Stimulated activated CD4-positive, alpha-beta T cell treated with anti-CD3 and anti-CD28 coated beads, Interleukin-12 subunit alpha, Interleukin-12 subunit beta, amount 100 ng/mL, for 4 hours (primary cell): ENCODE measurements at places on chromosomes 2 and 18.

- DNase-seq = no peak
Measured at GRCh38 chr2:75284345-75284744, 85.0 kb upstream of the TACR1 start.

- no peak for DNase-seq
Measured at GRCh38 chr2:235433860-235434259, 60.0 kb upstream of the AGAP1 start.

DNA sequence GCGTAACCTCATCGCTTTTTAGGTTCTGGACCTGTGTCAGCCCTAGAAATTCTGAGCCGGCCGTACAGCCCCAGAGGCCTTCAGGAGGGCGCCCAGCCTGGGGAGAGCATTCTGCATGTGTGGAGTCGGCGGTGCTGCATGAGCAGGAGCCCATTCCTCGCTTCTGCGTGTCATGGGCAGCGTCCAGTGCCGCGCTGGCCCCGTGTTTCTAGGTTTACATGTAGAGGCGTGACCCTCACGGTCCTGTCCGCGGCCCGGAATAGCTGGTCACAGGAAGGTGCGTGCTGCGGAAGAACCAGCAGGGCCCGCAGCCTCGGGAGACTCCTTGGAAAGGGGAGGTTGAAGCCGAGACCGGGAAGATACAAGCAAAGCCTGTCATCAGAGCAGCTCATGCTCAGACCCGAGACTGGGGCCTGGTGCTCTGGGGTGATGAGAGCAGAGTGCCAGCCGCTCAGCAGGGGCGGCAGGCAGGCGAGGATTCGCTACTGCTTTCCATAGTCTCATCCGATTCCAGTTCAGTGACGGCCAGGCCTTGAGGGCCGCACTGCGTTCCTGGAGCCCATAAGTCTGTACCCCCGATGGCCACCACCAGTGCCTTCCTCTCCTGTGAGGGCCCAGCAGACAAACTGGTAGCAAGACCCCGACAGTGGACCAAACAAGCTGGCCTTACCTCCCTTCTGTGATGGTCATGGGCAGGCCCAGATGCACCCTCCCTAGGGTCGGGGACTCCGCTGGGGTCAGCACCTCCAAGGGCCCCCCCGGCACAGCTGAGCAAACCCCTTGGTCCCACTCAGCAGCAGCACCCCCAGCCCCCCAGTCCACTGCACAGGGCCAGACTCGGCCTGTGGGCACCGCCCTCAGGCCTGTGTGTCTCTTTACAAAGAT is 15.6 kb upstream of the NFATC1 start:
- DNase-seq = no peak

DNA sequence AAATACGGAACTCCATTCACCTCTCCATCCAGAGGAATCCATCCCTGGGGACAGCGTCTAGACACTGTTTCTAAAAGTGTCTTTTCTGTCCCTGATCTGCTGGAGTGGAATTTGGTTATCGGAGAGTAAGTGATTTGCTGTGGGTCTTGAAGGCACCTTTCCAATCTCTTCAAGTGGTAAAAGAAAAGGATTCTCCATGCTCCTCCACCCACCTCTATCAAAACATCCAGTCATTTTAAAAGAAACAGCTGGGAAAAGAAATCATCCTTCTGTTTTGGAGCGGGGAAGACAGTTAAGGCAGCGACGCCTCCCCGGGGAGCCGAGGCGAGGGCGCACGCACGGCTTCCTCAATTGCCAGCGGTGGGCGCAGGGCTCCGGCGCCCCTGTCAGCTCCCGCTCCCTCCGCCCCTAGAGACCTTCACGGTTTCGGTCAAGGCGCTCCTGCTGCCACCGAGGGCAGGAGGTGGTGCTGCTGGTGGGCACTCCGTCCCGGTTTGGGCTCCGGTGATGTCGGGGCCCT is 547 bp downstream of the SLC35F5 start:
- DNase-seq = peak; percentile 36

- no peak for DNase-seq
Measured at GRCh38 chr2:206305523-206306245, 31.2 kb downstream of the ZDBF2 start.

DNA sequence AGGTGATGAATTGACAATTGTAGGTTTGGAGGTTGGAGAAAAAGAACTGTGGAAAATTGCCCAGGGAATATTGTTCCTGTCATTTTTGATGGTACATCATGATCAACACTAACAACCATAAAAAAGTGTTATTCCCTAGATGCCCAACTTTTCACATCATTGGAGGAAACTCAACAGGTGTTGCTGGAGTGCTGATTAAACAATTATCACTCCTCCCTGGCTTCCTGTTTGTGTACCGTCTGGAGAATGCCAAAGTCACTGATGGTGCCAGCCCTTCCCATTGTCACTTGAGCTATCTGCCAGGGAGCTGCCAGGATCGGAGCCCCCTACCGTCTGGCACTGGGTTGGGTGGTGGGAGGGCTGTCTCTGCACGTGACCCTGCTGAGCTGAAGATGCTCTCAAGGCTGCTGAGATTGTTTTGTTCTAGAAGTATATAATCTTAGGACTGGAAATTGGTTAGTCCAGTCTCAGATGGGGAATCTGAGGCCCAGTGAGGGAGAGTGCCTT is 156.9 kb downstream of the PRKCE start:
- no peak for DNase-seq

GRCh38 chr18:27062802-27063201 is 122.3 kb downstream of the CHST9 start:
- no peak for DNase-seq

- DNase-seq = no peak
Measured at GRCh38 chr2:204871231-204871953, 326.1 kb downstream of the PARD3B start.

DNA sequence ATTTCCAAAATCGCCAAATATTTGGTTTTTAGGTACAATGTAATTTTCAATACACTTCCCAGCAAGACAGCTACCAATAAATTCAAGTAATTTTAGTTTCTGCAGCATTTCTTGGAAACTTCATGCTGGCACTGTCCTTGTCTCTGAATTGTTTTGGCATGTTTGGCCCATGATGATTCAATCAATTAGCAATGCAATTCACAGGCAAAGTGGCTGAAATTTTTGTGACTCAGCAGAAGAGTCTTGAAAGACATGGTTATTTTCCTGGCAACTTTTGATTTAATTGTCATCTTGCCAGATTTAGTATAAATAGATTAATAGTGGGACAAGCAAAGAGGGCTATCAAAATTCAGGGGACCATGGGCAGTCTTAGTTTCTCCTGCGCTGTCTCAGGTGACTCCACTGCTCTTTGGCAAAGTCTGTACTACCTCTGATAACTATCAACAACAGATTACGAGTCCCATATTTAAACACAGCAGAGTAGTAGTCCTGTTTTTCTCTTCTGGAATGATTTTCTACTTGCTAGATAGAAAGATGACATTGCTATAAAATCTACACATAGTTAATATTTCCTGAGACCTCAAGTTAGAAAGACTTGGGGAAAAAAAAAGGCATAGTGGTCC is 88.9 kb upstream of the CYP26B1 start:
- no peak for DNase-seq

DNA sequence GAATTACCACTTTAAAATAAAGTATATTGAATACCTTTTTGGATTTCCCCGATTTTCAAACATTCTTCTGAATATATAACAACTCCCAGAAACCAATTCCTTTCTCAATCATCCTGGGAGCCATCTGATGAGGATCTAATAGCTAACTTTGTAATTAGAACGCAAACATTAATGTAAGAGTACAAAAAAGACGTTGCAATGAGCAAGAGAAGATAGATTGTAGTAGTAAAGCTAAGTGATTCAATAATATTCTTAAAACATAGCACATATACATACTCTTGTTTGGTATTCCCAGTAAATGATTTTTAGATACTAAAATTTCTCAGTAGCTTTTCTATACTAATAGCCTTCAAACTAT is 1.1 kb downstream of the ABCA12 start:
- no peak for DNase-seq

- DNase-seq = no peak
Measured at GRCh38 chr2:145601361-145601925, 1081.5 kb upstream of the ZEB2 start.

DNA sequence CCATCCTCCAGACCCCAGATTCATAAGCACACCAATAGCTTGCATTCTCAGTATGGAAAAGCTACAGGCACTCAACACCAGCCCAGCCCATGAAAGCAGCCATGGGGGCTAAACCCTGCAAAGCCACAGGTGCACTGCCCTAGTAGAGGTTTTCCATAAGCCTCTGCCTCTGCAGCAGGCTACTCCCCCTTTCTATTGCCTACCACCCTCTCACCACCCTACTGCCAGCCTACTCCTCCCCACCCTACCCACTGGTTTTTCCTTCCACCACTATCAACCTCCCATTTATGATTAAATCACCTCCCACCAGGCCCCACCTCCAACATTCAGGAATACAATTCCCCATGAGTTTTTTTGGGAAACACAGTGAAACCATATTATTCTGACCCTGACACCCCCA is 96.4 kb upstream of the TEKT4 start:
- DNase-seq = no peak

DNA sequence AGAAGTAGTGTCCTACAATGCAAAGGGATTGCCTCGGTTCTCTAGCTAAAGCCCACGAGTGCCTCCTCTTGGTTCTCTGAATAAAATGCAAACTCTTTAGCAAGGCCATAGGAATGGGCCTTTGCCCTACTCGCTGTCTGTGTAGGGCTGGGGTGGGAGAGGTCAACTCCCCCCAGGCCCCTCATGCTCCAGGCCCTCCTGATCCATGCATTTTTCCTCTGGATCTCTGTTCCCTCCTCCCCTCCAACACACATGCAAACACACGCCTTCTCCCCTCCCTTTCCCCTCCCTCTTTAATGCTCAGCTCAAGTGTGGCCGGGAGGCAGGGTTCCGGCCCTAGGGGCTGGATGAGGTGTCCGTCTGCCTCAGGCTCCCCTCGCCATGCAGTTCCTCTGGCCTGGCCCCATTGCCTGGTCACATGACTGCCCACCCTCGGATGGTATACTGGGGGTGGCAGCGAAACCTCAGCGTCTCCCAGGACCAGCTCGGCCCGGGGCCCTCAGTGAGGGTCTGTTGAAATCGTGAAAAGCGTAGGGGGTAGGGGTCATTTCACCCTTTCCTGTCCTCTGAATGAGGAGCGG is 14.9 kb upstream of the KLF11 start:
- no peak for DNase-seq

- DNase-seq = no peak
Measured at GRCh38 chr2:40123326-40123725, 328.6 kb downstream of the SLC8A1 start.

- no peak for DNase-seq
Measured at GRCh38 chr18:5512176-5512575, 31.6 kb downstream of the EPB41L3 start.

DNA sequence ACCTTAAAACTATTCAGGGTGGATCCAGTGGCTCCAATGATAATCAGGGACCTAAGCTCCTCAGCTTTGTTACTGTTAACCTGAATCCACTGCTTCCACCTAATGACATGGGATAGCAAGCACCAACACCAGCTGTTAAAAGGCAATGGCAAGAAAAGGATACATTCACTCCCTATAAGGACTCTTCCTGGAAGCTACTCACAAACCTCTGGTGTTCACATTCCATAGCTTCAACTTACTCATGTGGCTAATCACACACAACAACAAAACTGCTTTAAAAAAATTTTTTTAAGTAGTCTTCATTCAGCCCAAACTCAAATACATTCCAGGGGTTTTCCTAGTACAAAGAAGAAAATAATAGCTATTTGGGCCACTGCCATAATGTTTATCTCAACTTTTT is 24.5 kb downstream of the ROCK2 start:
- DNase-seq = no peak

DNA sequence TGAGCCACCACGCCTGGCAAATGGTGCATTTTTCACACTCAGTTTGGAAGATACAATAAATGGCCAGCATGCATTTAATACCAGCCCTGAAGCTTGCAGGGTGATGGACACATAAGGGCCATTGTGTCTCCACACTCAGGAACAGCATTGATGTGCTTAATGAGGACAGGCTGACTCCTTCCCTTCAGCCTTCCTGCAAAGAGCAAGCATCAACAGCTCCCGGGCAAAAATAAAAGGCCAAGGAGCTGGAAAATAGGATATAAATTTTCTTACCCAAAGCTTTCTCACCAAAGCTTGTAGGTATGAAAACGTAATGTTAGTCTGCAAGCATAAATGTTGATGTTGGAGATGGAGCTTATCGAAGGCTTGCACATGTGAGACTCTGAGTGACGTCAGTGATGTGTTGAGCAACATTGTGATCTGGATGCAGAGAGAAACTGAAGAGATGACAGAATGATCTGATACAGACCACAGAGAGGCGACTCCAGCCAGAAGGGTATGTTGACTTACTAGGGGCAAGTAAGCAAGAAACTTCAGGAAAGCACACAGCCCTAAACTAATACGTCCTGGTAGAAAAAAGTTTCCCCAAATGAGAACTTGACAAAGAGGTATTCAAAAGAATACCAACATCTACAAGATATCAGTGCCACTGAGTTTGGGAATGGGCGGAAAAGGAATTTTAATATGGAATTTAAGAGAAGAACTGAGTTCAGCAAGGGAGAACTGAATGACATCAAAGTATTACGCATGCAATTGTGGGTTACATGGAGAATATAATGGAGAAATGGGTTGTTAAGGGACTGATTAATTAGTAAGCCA is 256.5 kb downstream of the TGIF1 start:
- no peak for DNase-seq

DNA sequence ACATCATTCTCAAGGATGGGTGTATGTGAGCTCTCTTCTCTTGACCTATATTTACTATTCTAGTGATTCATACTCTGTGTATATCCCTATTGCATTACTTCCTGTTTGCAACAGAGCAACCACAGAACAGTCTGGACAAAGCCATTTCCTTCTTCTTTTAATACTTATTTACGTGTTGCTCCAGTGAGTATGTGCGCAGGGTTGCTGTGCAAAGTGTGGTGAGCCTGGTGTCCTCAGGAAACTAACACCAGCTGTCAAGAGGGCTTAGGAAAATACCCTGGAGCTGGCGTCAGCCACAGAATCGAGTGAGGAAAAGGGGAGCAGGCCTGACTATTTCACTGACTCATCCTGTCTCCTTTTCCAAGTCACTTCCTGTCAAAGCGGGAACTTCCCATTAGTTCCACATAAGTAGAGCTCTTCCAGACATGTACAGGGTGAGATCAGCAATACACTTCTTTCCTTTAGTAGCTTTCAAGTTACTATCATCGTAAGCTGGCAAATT is 214.1 kb upstream of the COPS8 start:
- no peak for DNase-seq

DNA sequence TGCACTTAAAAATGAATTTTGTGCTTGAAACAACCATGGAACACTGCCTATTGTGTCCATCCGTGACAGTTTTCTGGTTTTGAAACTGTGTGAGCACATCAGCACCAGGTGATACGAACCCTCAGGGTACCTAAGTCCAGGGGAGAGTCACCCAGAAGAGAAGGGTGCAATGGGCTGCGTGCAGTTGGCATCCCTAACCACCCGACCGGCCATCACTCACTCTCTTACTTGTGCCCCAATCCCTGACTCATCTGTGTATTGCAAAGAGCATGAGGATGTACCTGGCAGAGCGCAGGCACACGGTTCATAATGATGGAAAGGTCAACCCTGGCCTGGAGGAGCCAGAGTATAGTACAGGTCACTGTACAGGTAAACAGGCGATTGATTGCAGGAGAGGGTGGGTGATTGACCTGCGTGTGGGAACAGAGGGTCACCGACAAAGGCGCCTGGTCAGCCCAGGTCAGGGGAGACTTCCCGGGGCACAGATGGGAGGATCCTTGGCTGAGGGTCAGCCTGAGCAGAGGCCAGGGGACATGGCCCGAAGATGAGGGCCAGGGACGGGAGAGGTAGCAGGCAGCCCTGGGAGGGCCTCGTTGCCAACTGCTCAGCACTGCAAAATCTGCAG is 160.3 kb downstream of the SEPTIN10 start:
- DNase-seq = no peak
